ENCODE measurements at places on chromosomes 3 and 15. TPM values are rescaled to one million over a fixed set of nuclear protein-coding genes. Genes with fewer than 3 reads are reported as not detected.

- no peak for DNase-seq
These were observed 49.8 kb upstream of the SLC6A1 start for GRCh38 chr3:10942690-10943205.

EFCC1 gene
- total RNA-seq, result 3.0 TPM

- DNase-seq, result no peak
These were observed 654.5 kb upstream of the CFAP20DC start for GRCh38 chr3:59704292-59704691.

DNA sequence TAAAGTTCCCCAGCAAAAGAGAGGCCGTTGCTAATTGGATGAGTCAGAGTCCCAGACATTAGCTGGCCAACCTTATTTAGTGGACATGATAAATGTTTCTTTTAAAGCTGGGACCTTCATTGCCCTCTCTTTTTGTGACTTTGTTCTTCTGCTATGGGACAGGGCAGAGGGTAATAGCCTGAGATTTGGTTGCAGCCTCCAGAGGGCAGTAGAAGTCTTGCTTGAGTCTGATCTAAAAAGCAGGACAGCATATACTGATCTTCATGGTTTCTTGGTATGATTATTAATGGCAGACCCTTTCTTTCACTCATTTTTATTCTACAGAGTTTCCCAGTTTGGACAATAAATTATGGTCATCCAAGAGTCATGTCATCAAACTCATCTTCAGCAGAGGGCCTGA is 25.1 kb upstream of the ZKSCAN7 start:
- no peak for DNase-seq

DNA sequence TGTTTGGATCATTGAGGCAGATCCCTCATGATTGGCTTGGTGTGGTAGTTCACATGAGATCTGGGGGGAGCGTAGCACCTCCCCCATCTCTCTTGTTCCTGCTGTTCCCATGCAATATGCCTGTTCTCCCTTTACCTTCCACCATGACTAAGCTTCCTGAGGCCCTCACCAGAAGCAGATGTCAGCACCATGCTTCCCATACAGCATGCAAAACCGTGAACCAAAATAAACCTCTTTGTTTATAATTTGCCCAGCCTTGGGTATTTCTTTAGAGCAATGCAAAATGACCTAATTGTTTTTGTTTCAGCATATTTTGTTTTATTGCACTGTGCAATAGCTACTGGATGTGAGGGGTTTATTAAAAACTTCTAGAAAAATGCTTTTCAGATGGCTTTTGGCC is 56.6 kb upstream of the CHST2 start:
- no peak for DNase-seq

DNA sequence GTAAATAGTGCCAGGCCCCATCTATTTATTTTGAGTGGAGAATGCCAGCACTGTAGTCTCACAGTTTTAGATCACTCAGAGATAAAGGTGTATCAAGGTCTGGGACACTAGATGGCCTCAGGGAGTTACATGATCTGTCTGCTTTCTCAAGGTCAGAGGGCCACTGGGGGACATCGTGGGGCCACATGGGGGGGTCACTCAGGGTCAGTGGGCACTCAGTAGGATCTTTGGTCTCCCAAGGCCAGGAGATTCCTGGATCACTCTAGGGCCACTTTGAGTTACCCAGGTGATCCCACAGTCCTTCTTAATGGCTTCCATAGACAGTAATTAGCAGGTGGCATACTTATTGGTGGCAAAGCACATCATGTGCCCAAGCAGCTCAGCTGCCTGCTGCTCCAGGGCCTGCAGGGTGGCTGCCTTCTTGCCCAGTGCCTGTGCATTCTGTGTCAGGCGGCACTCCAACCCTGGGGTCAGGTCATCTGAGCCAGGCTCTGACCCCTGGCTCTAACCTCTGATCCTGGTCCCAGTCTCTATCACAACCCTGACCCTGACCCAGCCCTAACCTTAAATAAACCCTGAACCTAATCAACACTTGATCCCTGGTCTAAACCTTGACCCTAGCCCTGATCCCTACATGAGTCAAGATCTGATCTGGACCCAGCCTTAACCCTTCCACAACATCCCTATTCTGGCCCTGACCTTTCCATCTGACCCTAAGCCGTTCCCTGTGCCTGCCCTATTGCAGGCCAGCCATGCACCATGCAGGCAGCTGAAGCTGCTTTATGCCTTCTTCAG is 1.8 kb upstream of the LAMB2 start:
- no peak for DNase-seq

DNA sequence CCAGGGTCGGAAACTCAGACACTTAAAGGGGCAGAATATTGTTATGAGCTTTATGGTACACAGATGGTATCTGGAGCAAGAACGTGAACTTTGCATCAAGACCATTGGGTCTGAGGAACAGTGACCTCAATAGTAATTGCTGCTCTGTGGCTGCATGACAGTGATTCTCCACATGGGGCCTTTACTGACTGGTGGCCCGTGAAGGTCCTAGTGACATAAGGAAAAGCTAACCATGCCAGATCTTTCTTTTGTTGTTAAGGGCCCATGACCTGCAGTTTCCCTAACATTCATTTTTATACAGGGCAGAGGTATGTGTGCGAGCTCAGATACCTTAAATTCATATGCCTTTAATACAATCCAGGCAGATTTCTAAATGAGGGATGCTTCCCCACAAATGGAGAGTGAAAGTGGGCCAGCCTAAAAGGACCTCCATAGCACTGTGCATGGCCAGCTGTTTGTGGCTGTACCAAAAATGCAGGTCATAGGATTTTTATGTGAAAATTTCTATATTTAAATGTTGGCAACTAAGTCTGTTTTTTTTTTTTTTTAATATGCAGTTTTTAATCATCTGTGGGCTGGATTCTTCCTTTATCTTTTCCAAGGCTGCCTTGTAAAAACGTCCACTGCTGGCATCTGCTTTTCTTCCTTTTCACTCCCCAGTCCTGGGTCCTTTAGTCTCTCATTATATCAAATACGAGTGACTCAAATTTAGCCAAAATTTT is 188.0 kb upstream of the IL12A start:
- no peak for DNase-seq

DNA sequence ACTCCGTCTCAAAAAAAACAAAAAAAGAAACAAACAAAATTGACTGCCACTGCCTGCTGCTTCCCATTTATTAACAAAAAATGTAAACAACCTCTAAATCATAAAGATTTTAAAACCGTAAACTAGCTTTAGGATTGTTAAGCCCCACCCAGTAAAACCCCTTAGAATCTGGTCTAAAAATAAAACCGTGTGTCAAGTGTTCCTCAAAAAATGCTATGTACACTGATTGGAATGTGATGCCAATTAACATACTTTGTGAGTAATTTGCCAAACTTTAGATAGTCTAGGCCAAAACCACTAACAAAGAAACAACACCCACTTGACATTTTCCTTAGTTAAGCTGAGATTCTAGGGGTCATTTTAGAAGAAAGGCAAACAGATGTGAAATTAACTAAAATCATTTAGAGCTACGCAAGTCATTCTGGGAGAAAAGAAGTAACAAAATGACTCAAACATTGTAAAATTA is 5.3 kb downstream of the RAF1 start:
- DNase-seq, result no peak

DNA sequence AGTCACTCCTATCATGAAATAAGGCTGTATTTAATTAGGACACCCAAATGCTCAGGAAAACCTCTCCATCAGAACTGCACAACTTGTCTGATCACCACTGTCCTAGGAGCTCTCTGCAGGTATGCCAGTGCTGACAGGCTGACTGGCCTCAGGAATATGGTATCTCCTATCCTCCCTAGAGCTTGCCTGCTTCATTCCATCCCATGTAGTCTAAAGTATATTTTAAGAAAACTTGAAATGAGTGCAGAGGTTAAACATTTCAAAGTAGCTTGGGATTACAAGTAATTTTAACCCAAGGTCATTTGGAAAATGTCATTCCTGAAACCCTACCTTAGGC is 23.7 kb downstream of the FILIP1L start:
- DNase-seq, result no peak

DNA sequence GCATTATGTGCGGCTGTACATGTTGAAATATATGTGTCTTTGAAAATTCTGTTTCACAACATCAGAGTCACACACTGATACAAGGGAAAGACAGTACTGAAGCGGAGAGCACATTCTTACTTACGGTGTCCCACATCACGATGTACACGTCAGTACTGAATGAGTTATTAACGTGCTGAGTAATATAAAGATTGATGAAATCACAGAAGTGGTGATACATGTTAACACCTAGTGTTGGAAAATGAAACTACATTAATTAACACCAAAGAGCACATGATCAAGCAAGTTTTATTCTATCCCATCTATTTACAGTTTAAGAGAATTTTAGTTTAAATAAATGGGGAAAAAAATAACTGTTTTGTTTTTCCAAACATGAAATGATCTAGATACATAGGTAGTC is 15.6 kb downstream of the EOGT start:
- DNase-seq, result no peak

LSAMP gene
- 19.9 TPM for total RNA-seq

- DNase-seq, result no peak
These were observed 790 bp downstream of the RAB5A start for GRCh38 chr3:19947549-19948225.

MEX3B gene
- total RNA-seq, result 3.6 TPM

GRCh38 chr3:99768126-99768525 is 49.5 kb upstream of the CMSS1 start:
- no peak for DNase-seq

FGF12 gene
- 450 TPM for total RNA-seq

- DNase-seq, result no peak
These were observed 152.7 kb downstream of the IL20RB start for GRCh38 chr3:137110392-137110996.

ACKR2 gene
- 0.92 TPM for total RNA-seq

All from left ventricle myocardium superior (tissue), 1 donor.